Activated naive CD4-positive, alpha-beta T cell treated with anti-CD3 and anti-CD28 coated beads, Interleukin-2, amount 50 U/mL, for 72 hours (primary cell): ENCODE measurements at places on chromosomes 1 and 21. TPM values are rescaled to one million over a fixed set of nuclear protein-coding genes. Genes with fewer than 3 reads are reported as not detected.

NUP210L gene
- 0.10 TPM for total RNA-seq

C8A gene
- not detected for total RNA-seq

HSD3B1 gene
- total RNA-seq, result not detected

TMEM82 gene
- total RNA-seq, result not detected

OR2L8 gene
- 0.45 TPM for total RNA-seq

CCDC181 gene
- total RNA-seq, result 0.30 TPM

NTRK1 gene
- total RNA-seq, result 5.3 TPM

CD34 gene
- total RNA-seq, result 0.16 TPM

CCDC27 gene
- not detected for total RNA-seq

OR2L13 gene
- not detected for total RNA-seq

TRAF3IP3 gene
- total RNA-seq, result 158 TPM

ETV3L gene
- not detected for total RNA-seq

NSL1 gene
- total RNA-seq, result 33.8 TPM

ZNF648 gene
- total RNA-seq, result 0.12 TPM

IVL gene
- not detected for total RNA-seq

MYOG gene
- total RNA-seq, result not detected

OR2T27 gene
- total RNA-seq, result not detected

LDLRAD1 gene
- total RNA-seq, result not detected

SYT14 gene
- total RNA-seq, result not detected

HAO2 gene
- not detected for total RNA-seq

C1orf115 gene
- 0.60 TPM for total RNA-seq
